CD4-positive, alpha-beta T cell treated with Interleukin-2 at 100 ng/mL for 4 hours (primary cell): ENCODE measurements at places on chromosomes 2 and 18.

DNA sequence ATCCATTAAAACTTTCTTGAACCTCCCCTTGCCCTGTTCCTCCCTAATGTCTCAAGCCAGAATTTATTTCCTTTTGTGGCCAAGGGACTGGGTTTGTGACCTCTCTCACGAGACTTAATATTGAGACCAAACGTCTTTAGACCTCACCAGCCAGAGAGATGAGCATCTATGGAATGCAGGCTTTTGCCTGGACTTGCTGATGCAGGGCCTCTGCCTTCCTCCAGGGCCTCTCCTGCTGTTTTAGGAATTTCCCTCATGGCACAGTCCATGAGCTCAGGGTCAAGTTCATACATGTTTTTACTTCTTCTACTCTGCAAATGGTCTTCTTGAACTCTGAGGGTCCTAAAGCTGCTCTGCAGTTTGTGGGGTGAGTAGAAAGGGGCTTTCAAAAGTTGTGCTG is 22.3 kb downstream of the IL1B start:
- DNase-seq, result no peak

- DNase-seq, result no peak
These were observed 49.1 kb downstream of the LRATD1 start for GRCh38 chr2:14681608-14682007.

DNA sequence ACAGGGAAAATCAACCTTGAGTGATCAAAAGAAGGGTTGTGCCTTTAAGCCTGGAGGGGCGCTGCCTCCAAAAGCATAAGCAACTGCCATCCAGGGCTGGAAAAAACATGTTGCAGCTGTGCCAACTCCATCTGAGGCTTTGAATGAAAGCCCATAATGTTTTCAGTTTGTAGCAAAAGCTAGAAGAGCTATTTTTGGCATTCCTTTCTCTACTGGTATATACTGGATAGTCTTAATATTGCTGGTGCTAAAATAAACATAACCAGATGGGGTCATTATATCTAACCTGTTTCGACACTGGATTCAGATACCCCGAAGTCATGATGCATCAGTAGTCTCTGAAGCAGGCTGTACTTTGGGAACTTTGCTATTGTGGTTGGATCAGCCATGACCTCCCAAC is 25.1 kb downstream of the ANXA4 start:
- no peak for DNase-seq

- DNase-seq, result no peak
These were observed 30.3 kb upstream of the GPR17 start for GRCh38 chr2:127615511-127616166.

DNA sequence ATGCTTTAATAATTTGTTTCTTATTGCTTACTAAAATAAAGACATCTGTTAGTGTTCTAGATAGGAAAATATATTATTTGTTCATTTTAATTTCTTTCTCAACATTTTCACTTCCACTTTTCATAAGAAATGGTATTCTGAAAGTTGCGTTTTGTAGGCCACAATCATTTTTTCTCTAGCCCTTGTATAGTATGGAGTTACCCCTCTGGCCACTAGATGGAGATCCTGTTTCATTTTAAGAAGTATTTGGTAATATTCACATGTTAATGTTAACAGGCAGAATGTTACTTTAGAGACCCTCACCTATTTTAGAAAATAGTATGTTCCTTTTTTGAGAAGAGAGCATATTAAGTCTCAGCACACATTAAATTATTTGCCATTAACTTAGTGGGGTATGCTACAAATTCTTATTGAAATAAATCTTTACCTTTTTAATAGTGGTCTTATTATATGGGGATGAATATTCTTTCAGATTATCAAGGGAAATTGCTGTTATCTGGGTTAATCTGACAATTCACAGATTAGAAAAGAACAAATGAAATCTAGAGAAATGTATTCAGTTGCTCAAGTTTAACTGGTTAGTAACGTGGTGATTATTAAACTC is 73.9 kb upstream of the TTC27 start:
- peak; percentile 45 for DNase-seq

- no peak for DNase-seq
These were observed at the start of gene ARHGEF4 for GRCh38 chr2:130836501-130837174. TSS of gene ARHGEF4 (plus strand) at chr2:130836914. CDS start at chr2:130836954, 40 bp downstream.

DNA sequence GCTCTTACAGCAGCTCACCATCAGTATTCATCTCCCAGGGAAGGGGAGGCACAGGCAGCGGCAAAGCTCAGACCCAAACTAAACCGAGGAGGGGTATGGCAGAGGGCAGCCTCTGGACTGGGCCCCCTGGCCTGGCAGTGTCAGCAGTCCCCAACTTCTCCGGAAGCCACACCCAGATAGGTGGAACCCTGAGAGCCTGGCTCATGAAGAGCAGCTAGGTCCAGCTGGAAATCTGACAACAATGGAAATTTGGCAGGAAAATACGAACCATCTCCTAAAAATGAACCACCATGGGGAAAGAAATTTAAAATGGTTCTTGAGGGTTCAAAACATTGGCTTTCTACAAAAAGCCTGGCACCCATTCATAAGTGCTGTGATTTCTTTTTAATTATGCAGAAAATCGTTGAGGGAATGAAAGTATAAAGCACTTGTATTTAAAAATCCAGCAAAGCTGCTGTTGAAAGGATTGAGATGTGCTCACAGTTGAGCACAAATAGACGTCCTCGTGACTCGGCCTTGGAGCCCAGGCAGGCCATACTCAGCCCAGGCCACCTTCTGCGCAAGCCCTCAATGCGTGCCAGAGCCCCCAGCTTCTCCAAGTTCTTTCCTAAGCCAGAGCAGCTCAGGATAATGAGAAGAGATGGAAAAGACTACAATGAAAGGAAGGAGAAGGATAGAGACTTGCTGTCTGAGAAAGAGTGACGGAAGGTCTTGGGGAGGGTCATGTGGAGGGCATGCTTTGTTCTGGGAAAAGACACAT is 93.0 kb downstream of the COL6A3 start:
- no peak for DNase-seq

DNA sequence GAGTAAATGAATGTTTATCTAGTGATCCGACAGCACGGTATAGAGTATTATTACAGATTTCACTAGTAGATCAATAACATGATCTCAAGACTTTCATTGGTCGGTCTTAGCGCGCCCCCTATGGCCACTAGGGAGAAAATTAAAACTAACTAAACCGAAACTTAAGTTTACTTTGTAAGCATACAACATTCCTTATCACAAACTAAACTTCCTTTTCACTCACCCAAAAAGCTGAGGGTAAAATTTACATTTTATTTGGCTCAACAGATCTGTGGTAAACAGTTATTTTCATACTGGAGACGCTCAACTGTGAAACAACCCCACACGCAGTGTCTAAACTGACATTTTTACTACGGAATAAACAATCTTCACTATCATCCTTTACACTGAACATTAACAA is 215.6 kb upstream of the MAP2 start:
- DNase-seq, result no peak

GRCh38 chr2:111678651-111679050 is 205.3 kb downstream of the ANAPC1 start:
- DNase-seq, result no peak

DNA sequence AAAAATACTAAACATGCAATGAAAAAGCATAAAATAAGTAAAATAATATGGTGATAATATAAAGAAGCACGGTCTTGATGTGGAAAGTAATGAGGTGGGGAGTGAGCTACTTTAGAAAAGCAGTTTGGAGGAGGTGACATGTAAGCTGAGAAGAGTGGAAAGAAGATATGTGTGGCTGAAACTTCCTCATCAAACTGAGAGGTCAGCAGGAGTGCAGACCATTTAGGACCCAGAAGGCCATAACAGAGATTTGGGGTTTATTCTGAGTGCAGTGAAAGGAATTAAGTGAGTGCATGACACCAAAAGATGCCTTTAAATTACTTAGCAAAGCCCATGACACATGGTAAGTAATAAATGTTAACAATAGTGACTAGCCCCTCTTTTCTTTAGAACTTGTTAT is 24.4 kb upstream of the TMEM182 start:
- DNase-seq, result no peak

GRCh38 chr2:188576651-188577050 is 285.0 kb downstream of the GULP1 start:
- DNase-seq, result no peak

DNA sequence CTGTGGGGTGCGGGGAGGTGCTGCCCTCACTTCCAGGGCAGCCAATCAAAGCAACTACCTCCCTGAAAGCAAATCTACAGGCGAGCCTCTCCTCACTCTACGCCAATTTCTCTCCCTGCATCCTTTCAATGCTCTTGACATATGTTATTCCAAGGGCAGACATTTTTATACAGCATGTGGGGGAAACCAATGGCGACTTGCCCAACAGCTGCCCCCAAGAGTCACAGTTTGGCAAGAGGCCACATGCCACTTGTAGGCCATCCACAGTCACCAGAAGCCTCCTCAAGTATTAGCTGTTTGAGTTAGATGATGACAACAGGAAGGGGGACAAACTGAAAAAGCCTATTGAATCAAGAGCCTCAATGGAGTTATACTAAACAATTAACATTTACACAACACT is 114.6 kb downstream of the MYO5B start:
- DNase-seq, result no peak

- no peak for DNase-seq
These were observed 31.7 kb downstream of the ONECUT2 start for GRCh38 chr18:57466745-57467409.

- DNase-seq, result no peak
These were observed 209.1 kb upstream of the ID2 start for GRCh38 chr2:8472545-8473323.

- DNase-seq, result no peak
These were observed 136.7 kb upstream of the DAPL1 start for GRCh38 chr2:158658396-158658795.

GRCh38 chr2:176902454-176902853 is 310.1 kb upstream of the HNRNPA3 start:
- no peak for DNase-seq
